ENCODE measurements at places on chromosomes 16 and 17.

- DNase-seq = no peak
These were observed 3.4 kb downstream of the ZNF688 start for GRCh38 chr16:30567991-30568638.

DNA sequence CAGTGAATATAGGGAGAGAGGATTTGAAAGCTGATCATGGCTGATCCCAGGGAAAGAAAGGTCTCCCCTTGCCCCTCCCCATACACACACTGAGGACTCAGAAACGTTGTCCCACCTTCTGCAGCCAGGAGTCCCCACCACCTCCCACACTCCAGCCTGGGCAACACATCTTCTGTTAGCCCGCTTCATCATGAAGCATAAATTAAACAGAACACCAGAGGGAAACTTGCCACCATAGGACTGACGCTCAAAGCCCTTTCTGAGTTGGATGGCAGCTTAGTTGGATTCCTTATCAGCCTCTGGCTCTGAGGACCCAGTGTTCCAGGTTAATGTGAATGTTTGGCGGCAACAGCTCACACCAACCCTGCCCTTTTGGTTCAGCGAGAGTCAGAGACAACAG lies 33.9 kb downstream of the ARHGAP27 start:
- DNase-seq = no peak

GRCh38 chr17:12719948-12720347 lies 54.3 kb downstream of the MYOCD start:
- DNase-seq = no peak

GRCh38 chr17:65381152-65381551 lies 180.3 kb downstream of the AXIN2 start:
- DNase-seq = no peak

- DNase-seq = no peak
These were observed 107.9 kb downstream of the KATNIP start for GRCh38 chr16:27657811-27658210.

DNA sequence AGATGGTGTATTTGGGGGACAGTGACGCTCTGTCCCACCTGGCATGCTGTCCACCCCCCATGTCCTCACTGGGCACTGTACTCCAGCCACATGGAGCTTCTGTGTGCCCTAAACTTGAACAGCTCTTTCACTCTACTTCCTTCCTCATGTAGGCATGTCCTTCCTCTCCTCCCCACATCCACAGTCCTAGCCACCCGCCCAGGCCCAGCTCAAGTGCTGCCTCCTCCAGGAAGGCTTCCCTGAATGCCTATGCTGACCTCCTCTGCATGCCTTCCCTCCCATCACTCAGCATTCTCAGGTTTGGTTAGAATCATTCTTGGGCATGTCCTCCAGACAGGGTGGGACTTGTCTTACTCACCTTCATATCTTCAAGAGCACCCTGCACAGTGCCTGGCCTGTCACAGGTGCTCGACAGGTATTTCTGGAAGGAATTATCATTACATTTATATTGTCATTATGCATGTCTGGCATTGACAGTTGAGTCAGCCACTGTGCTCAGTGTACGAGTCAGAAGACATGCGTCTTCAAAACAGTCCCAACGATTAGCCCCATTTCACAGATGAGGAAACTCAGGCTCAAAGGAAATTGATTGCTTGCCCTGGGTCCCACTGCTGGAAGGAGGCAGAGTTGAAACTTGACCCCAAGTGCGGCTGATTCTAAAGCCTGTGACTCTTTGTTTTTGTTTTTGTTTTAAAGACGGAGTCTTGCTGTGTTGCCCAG lies 42.1 kb upstream of the TOB1 start:
- DNase-seq = no peak

GRCh38 chr17:4658478-4659305 lies 17.2 kb upstream of the ALOX15 start:
- no peak for DNase-seq

DNA sequence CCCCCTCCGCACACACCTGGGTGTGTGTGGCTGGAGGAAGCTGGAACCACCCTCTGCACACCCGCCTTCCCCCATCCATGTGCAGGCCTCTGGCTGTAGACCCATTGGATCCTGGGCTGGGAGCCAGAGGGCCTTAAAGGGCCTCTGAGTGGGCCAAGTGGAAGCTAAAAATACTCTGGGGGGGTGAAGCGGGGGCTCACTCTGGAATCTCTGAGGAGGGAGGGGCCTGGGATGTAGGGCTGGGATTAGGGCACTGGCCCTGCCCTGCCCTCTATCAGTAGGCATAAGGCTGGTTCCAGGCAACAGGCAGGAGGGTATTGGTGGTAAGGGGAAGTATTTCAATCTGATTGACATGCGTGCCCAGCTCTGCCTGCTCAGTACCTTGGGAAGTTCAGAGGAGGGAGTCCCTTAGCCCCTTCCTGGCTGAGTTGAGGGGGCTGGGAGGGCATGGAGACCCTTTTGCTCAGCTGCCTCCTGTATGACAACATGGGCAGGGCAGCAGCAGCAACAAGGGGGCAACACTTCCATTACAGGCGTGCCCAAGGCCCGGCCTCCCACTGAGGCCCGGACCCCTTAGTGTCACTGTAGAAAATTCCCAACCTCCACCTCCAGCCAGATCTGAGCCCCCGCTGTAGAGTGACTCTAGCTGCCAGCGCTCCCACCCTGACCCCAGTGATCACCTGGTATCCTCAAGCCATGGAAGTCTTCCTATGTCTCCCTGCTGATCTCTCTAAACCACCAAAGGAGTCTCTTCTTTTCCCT lies 5.2 kb downstream of the ITGA3 start:
- no peak for DNase-seq

- DNase-seq = no peak
These were observed 49.5 kb downstream of the SRCIN1 start for GRCh38 chr17:38556239-38556638.

GRCh38 chr17:36496018-36496789 lies 9.7 kb downstream of the ZNHIT3 start:
- no peak for DNase-seq

DNA sequence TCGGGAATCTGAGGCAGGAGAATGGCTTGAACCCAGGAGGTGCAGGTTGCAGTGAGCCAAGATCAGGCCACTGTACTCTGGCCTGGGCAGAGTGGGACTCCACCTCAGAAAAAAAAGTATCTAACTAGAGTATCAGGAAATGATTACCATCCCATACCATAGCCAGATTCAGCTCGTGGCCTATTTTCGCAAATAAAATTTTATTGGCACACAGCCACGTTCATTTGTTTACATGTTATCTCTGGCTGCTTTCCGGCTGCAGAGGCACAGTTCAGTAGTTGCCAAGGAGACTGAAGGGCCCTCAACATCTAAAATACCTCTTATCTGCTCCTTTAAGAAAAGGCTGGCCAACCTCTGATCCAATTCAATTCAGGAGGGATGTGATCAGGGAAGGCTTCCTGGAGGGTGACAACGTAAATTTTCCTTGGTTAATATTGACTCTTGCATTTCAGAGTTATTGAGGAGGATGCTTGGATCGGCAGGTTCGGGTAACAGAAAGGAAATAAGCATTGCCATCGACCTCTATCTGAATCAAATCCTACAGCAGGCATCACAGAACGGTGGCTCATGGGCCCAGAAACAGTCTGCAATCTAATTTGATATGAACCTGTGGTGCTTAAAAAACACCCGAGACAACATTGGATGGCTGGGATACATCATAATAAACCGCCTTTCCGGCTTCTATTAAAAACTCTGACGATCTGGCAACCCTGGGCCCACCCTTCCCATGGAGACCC lies 73.8 kb downstream of the XYLT1 start:
- DNase-seq = no peak

GRCh38 chr16:15996432-15997109 lies 47.2 kb downstream of the ABCC1 start:
- no peak for DNase-seq

DNA sequence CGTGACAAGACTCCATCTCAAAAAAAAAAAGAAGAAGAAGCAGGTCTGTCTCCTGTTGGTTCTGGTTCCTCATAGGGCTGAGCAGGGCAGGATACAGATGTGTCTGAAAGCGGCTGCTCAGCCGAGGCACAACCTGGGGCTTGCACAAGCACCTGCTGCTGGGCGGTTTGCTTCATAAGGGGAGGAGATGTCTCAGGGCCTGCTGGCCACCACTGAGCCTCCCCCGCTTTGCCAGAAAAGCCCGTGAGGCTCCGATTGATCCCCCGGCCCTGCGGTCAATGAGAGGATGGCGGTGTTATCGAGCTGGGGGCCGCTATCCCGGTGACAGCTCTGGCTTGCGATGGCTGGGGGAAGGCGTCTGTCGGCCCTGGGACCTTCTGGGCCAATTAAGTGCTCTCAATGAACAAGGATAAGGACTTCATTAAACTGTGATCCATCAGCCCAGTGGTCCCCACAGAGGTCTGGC lies 162.0 kb downstream of the SDK2 start:
- no peak for DNase-seq

DNA sequence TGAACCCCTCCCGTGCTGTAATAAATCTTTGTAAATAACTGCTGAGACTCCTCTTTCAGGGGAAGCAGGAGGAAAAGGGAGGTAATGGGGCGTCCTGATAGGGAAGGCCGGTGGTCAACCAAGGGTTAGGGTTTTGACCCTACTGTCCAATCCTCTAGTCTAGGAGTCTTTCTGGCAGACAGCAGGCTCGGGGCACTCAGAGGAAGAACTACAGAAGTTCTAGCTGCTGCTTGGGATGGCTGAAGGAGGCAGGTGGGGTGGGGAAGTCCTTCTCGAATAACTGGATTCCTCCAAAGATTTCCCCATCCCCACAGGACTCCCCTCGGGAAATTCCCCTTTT lies 387 bp upstream of the STARD3 start:
- DNase-seq = no peak

DNA sequence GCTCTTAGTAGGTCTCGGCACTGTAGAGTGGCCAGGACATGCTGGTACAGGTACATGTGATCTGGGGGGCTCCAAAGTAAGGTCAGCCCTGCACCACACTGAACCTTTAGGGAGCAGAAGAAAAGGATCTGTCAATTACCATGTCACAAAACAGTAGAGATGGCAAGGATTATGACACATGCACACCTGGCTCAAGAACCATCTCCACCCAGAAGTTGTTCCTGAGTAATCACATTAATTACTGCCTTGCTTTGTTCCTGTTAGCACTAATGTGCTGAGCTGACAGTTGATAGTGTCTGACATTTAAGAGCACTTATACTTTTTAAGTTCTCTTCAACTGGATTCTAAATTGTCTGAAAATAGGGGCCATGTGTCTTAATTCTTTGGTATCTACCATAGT lies 9.5 kb downstream of the BLTP2 start:
- DNase-seq = no peak

DNA sequence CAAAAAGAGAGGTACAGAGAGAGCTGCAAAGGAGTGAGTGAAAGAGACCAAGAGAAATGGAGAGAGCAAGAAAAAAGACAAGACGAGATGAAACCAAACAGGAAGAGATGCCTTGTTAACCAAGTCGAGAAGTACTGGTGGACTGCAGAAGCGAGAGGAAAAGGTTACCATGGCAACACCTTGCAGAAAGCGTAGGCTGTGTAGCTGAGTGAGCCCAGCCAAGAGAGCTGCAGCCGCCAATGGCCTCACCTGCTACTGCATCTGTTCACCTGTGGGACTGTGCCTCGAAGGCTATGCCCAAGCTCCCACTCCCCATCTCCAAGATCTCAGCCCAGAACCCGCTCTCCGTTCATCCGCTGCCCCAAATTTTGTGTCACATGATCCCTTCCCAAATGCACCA lies 161.3 kb downstream of the SLC39A11 start:
- DNase-seq = no peak

- no peak for DNase-seq
These were observed 43.9 kb upstream of the ICAM2 start for GRCh38 chr17:64064331-64064730.

DNA sequence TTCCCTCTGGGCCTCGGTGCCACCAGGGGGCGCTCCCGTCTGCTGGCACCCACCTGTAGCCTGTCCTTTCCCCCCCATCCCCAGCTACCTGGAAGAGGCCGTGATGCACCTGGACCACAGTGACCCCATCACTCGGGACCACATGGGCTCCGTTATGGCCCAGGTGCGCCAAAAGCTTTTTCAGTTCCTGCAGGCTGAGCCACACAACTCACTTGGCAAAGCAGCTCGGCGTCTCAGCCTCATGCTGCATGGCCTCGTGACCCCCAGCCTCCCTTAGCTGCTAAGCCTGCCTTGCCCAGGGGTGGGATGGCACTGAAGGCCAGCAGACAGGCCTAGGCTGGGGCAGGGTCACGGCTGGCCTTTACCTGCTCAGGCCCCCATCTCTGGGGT lies 818 bp upstream of the NRN1L start:
- no peak for DNase-seq

- no peak for DNase-seq
These were observed 705.5 kb downstream of the CDH11 start for GRCh38 chr16:64416216-64417005.

DNA sequence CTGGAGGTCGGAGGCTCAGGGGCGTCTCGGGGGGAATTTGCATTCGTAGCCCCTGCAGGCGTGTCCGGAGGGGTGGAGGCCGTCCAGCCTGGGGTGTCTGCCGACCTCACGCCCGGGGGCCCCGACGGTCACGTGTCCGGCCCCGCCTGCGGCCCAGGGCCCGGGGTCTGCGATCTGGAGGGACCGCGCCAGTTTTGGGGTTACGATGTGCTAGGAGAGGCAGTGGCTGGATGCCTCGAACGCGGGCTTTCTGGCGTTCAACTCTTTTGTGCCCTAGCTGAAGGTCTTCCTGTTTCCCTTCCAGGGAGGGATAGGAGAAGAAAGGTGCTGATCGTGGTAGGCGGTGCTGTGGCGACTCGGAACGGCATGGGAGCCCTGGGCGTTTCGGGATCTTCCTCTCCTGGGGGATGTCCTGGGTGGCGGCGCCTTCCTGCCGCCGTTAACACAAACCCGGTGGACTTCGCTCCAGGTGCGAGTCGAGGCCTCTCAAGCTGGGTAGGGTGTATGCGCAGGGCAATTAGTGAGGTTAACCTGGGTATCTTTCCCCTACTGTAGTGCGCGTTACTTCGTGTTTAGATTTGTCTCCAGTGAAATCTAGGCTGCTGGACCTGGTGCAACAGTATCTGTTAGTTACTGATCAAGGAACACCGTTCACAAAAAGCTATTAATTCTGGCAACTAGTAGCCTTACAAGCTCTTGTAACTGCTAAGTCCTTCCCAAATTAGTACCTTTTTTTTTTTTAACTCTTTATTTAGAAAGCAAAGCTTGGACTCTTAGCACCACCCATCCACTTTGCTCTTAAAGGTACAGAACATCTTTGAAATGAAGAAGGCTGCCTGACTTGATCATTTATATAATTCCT lies 1.3 kb downstream of the AKAP1 start:
- DNase-seq = peak; percentile 38

DNA sequence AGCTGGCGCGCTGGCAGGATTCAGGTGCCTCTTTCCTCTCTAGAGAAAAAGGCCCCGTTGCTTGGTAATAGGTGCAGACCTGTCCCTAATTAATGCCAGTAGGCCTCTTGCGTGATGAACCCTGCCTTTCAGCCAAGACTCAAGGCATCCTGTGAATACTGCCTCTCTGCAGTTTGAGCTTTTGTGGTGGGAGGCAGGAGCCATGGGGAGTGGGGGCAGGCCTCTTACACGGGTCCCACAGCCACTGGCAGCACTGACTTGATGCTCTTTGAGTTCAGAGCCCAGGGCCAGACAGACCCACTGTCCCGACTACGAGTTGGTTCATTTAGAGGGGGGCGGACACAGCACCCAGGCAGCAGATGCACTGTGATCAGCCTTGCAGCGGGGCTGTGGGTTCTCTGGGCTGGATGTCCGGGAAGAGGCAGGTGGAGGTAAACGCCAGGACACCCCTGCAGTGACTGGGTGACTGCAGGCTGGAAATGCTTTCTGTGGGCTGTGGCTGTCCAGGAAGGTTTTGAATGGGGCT lies 237.0 kb downstream of the SEC14L1 start:
- DNase-seq = no peak

GRCh38 chr16:67654403-67654911 lies 5.6 kb downstream of the ACD start:
- no peak for DNase-seq
